ENCODE measurements at places on chromosomes 13 and 19. TPM values are rescaled to one million over a fixed set of nuclear protein-coding genes. Genes with fewer than 3 reads are reported as not detected.

The COMP gene
- under 0.01 TPM for total RNA-seq

The CELF5 gene
- under 0.01 TPM for total RNA-seq

GRCh38 chr19:45020071-45020470 lies 18.8 kb upstream of the CLASRP start:
- DNase-seq = no peak

DNA sequence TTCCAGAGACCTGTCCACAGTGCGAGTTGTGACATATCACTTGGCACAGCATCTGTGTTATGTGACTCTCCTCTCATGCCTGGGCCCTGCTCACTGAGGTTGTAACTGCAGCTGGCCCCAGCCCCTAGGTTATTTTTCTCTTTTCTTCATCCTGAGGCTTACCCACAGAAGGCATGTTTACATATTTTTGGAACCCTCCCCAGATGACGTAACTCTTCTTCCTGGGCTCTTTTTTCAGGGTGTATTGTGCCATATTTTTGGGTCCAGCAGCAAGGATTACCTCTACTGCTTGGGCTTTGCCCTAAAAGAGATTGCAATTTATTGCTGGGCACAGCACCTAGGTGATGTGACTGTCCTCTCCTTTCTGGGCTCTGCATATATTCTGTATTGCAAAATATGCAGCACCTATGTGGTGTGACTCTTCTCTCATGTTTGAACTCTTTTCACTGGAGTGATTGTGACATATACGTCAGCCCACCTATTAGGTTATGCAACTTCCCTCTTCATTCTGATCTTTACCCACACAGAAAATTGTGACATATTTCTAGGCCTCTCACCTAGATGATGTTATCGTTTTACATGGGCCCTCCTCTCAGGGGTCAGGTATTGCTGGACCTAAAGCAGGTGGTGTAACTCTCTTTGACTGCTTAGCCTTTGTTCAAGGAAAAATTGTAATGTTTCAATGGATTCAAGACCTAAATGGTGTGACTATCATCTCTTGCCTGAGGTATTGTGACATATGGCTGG lies 64.5 kb upstream of the ZNF724 start:
- no peak for DNase-seq

GRCh38 chr13:20571676-20572075 lies 4.7 kb downstream of the IFT88 start:
- no peak for DNase-seq

Data from hematopoietic multipotent progenitor cell (in vitro differentiated cells).